CD4-positive, alpha-beta T cell treated with Interleukin-4 for 4 hours (primary cell): ENCODE measurements at places on chromosomes 3 and 15.

DNA sequence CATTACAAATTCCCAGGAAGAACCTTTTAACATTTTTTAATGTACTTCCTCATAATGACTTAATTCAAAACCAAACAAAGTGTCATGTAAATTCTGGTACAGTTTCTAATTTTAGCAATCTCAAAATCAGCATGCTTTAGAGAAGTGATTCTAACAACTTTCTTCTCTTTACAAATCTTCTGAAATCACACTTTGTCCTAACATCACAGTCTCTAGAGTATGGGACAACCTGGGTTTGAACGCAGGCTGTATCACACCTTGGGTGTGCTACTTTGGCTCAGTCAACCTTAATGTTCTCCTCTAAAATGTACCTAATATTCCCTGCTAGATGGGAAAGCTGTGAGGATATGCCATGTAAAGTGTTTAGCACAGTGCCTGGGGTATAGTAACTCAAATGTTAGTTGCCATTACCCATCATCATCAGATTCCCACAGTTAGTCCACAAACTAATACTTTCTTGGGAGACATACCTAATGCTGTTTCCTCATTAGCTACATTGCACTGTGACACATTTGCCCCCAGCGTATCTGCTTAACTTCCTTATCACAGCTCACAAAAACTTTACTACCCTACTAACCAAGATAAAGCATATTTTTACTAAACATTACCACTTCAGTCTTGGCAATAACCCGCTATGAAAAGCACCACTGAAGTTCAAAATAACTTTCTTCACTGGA lies 3.1 kb downstream of the TSPAN3 start:
- DNase-seq = no peak

GRCh38 chr15:66102563-66103292 lies 150.8 kb downstream of the MEGF11 start:
- no peak for DNase-seq

GRCh38 chr3:148149556-148149955 lies 548.1 kb upstream of the AGTR1 start:
- no peak for DNase-seq

DNA sequence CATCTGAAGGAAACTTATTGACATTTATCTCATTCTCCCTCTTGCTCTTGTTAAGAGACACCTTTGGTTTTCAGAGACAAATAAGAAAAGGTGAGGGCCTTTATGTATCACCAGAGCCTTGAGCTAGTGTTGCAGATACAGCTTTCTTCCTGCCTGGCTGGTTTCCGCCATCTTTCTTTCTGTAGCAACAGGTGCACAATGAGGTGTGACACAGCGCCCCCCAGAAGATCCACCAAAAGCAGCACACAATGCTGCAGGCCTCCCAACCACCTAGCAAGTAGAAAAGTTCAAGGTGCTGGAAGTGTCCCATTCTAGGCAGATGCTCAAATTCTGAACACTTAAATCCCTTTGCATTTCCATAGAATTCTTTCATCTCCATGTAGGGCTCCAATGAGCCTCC lies 106.6 kb downstream of the FOXP1 start:
- no peak for DNase-seq

DNA sequence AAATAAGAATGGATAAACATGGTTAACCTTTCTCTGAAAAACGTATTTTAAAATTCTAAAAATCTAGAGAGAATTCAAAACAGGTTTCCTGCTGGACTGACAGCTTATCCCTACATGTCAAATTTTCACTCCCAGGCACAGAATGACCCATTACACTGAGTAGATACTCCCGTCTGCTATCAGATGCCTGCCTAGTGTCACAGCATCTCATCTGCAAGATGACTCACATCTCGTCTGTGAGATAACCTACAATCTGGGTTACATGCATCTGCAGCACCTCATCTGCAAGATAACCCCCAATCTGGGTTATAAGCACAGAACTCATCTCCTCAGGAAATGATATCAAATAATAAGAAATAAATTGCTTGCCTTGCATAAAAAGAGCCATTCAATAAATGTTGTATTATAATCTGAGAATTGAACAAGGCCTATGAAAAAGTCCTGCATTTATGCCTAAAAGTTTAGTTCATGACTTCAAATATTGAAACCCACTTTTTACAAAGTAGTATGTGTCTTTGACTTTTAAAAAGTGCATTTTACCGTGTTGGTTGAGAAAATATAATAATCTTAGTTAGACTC lies 188.3 kb upstream of the THBS1 start:
- no peak for DNase-seq

DNA sequence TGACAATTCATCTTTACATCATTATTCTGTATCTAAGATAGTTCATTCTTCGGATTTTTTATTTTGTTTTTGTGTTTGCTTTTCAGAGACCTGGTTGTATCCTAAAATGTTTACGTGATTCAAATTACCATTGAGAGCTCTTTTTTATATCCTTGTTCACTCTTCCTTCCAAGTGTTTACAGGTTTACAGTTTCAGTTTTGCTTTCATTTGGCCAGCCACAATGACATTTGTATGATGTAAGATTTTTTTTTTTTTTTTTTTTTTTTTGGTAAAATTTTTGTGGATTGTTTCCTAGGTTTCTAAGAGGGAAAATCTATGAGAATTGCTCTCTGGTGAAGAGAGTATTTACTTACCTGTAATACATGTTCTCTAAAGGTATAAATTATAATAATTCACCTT lies 55.0 kb downstream of the SETD5 start:
- DNase-seq = peak; percentile 19

DNA sequence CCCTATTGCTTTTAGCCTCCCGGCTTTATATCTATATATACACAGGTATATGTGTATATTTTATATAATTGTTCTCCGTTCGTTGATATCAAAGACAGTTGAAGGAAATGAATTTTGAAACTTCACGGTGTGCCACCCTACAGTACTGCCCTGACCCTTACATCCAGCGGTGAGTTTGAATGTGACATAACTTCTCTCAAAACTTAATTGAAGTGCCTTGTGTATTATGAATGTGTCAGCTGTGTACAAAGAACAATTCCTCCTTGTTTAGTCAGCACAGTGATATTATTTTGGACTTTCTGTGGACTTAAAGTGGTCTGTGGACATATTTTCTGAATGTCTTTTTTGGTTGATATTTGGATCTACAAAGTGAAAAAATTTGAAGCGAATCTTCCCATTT lies 220 bp downstream of the TP63 start:
- no peak for DNase-seq

- DNase-seq = no peak
Observed at GRCh38 chr3:10531031-10531430, 25.6 kb upstream of the ATP2B2 start.

- DNase-seq = no peak
Observed at GRCh38 chr15:85164841-85165466, 183.3 kb downstream of the PDE8A start.

- DNase-seq = no peak
Observed at GRCh38 chr15:101490408-101490891, 943 bp upstream of the PCSK6 start.

DNA sequence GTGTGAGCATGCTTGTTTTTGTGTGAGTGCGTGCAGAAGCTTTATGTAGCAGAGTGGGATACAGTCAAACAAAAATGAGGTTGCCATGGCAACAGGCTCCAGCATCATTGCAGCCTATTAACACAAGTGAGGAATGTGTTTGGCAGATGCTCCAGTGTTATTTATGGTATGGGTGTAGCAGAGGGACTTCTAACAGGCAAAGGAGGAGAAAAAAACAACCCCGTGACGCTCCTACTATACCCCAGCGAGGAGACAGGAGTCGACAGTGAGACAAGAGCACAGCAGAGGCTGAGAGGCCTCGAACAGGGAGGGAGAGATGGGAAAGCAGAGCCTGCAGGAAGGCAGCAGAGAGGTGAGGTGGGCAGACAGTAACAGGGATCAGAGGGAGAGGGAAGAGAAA lies 4.9 kb downstream of the ADCY5 start:
- DNase-seq = no peak

GRCh38 chr3:54259636-54260035 lies 137.3 kb downstream of the CACNA2D3 start:
- no peak for DNase-seq

DNA sequence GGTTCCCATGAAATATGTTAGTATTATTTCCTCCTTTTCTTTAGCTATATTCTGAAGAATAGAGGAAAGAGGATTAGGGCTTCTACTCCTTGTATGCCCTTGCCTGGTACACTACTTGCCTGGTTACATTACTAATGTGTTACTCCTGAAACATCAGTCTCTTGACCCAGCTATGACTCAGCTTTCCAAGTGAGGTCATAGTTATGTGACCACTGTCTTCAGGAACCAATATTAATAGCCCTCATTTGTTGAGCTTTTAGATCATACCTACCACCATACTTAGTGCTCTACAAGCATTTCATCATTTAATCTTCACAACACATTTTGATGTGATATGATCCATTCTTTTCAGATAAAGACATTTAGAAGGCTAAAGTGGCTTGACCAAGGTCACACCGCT lies 60.3 kb downstream of the CMSS1 start:
- no peak for DNase-seq

- no peak for DNase-seq
Observed at GRCh38 chr3:79467721-79468120, 300.1 kb downstream of the ROBO1 start.

GRCh38 chr3:41673650-41674049 lies 288.3 kb downstream of the ULK4 start:
- no peak for DNase-seq

DNA sequence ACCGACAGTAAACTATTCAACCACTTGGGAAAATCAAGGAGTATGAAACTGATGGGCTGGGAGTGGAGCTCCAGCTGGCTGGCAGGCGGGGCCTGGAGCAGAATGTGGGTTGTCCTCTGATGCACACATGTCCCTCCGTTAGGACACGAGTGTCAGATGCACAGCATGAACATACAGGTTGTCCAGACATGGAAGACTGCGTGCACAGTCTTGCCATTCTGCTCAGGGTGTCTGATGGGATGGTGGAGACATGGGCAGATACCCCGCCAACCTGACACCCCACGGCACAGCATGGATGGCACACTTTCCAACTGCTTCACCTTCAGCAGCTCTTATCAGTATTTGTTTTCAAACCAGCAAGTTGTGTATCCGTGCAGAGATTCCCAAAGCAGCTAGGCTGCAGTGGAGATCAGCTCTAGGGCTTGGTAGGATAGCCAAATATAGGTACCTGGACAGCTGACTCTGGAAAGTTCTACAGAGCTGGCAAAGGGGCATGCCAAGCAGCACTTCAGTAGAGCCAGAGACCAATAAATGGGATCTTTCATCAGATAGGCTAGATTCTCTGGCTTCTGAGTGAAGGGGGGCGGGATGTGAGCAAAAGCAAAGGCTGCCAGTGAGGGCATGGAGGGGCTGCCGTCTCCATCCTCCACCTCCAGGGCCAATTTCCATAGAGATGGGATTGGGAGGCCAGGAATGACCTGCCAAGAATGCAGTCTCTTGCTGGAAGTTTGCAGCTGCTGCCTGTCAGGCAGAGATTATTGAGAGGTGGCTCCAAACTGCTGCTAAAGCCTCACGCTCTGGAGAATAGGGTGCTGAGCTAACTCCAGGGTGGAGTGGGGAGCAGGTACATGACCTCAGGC lies 47.2 kb upstream of the KY start:
- DNase-seq = no peak
